ENCODE measurements at places on chromosomes 16 and 17. TPM values are rescaled to one million over a fixed set of nuclear protein-coding genes. Genes with fewer than 3 reads are reported as not detected.

DNA sequence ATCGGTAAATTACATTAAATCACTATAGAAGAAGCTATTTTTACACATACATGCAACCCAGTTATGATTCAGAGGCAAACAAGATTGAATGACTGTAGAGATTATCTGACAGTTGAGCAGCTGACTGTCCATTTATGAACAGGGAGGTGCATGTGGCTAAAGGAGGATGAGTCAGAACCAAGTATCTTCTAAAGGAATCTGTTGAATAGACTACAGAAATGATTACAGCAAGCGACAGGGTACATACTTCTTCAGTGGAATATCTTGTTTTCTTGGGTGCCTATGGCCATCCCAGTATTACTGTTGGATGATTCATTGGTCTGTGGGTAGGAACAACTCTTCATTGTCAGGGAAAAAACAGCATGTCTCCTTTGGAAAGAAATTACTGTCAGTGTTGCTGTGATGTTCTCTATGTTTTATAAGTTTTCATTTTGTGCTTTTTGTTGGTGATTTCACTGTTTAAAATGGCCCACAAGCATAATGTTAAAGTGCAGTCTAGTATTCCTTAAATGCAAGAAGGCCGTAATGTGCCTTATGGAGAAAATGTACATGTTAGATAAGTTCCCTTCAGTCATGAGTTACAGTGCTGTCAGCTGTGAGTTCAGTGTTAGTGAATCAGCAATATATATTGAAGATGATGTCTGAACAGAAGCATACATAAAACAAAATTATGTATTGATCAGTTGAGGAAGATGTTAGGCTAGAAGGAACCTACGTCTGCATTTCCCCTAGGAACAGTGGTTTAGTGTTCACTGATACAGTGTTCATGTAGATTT, 27.0 kb downstream of the CBFB start:
- peak; percentile 81 for DNase-seq

DNA sequence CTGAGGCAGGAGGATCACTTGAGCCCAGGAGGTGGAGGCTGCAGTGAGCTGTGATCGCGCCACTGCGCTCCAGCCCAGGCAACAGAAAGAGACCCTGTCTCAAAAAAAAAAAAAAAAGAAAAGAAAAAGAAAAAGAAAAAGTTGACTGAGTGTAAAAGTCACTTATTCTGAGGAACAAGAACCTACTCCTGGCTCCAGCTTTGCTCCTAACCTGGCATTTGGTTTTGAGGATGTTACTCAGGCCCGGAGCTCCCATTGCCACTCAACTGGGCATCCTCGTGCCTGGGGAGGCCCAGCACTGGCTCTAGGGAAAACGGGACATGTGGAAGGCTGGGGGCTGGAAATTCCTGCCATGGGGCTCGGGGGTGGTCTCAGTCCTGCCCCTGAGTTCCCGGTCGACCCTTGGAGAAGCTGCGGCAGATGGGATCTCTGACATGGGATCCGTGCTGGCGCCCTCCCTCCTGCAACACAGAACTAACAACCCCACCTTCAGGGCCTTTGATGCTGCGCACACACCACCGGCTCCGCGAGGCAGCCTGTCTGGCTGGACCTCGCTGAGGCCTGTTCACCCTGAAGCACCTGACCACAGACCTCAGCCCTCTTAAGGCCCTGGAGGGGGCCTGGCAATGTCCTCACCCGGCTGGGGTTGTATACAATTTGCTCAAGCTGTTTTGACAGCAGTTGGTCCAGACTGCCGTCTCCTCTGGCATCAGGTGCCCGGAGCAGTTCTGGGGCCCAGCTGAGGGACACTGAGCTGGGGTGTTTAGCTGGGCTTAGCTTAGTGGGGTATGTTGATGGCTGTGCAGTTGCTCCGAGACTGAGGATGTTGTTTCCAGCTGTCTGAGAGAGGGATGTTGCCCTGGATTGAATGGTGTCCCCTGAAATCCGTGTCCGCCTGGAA, 12.3 kb downstream of the CD7 start:
- DNase-seq: no peak

- DNase-seq: no peak
These were observed 297.5 kb downstream of the CA10 start for GRCh38 chr17:51860954-51861561.

DNA sequence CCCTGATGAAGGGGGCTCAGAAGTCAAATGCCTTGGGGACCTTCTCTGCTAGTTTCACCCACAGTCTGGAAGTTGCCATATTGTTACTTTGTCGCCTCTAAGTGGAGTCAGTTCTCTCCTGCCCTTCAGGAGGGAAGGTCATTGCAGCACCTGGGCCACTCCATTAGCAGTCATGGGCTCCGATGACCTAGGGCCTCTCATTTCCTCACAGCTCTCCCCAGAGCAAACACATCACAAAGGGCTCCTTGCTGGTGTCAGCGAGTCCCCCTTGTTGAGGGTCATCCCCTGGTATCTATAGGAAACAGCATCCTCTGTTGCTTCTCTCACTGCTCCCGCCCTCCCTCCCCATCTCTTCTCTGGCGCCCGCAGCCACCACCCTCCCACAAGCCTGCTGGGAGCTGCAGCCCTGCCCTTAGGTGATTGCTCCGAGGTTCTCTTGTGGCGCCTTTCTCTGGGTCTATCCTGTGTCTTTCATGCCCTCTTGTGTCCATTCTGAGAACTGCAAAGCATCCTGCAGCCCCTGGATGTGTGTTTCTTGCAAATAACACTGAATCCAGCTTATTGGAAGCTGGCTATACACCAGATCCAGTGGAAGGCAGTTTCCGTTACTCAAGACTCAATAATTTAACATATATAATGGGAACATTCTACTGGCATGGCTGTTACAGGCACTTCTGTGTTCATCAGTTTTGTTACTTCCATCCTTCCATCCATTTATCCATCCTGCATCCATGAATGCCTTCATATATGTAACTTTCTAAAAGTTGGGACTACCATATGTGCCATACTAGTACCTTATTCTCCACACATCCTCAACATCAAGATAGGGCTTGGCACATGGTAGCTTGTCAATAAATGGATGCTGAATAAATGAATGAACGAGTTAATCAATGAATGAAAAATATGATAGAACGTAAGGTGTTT, 21.2 kb downstream of the PDILT start:
- peak; percentile 61 for DNase-seq

GRCh38 chr16:86584071-86584685, 5.8 kb downstream of the FOXL1 start:
- DNase-seq: no peak

GRCh38 chr16:78641433-78641832, 542.0 kb downstream of the WWOX start:
- DNase-seq: no peak

DNA sequence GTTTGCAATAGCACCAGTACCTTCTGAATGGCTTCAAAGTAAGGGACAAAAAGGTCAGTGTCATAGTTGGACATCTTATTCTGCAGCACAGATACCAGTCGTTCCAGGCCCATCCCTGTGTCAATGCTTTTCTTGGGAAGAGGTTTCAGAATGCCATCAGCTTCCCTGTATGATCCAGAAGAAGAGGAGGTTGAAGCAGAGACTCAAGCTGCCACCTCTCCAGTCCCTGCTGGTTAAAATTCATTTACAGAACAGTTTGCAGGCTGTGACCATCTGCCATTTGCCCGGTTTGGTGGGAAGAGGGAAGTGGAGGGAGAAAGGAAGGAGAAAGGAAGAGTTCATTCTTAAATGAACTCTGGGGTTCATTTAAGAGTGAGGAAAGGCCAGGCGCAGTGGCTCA, 18.4 kb upstream of the EXOSC6 start:
- DNase-seq: no peak

DNA sequence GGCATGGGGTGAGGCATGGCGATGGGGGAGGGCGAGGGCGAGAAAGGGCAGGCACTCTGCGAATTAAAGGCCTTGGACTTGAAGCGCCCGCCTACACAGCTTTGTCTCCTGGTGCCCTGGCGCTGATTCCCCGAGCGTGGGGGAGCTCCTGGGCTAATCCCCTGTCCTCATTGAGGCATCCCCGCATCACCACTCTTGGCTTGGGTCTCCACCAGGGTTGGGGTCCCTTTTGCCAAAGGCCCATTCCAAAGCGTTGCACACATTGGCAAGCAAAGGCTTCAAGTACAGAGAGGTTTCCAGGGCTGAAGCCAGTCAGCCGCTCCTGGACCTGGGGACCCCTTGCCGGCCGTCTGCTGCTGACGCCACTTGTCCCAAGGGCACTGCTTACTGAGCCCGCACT, 8.0 kb downstream of the ZNF205 start:
- DNase-seq: no peak

DNA sequence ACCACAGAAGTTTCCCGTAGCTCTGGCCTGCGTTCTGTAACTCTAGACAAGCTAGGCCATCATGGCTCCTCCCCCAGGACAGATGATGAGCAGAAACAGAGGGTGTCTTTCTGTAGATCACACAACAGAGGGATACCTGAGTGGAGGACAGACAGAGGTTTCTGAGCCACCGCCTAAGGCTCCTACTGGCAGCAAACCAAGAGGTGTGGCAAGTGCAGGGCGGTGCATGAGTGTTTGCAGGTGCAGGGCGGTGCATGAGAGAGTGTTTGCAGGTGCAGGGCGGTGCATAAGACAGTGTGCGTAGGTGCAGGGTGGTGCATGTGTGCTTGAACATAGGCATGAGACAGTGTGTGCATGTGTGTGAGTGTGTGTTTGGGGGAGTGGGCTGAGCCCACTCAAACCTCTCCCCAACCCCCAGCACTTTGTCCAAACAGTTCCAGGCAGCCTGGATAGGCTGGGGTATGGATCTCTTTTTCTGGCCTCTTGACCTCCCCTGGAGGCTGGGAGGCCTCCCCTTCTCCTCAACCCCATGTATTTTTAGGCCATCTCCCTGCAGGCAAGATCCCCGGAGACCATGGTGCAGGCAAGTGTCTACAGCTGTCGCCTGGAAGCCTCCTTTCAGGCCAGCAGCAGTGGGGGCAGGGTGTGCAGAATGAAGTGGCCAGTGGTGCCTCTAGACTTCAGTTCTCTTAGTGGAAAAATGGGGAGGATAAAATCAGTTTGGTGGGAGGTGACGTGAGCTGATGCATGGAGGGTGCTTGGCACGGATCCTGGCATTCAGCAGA, 53.4 kb upstream of the CBX4 start:
- no peak for DNase-seq

DNA sequence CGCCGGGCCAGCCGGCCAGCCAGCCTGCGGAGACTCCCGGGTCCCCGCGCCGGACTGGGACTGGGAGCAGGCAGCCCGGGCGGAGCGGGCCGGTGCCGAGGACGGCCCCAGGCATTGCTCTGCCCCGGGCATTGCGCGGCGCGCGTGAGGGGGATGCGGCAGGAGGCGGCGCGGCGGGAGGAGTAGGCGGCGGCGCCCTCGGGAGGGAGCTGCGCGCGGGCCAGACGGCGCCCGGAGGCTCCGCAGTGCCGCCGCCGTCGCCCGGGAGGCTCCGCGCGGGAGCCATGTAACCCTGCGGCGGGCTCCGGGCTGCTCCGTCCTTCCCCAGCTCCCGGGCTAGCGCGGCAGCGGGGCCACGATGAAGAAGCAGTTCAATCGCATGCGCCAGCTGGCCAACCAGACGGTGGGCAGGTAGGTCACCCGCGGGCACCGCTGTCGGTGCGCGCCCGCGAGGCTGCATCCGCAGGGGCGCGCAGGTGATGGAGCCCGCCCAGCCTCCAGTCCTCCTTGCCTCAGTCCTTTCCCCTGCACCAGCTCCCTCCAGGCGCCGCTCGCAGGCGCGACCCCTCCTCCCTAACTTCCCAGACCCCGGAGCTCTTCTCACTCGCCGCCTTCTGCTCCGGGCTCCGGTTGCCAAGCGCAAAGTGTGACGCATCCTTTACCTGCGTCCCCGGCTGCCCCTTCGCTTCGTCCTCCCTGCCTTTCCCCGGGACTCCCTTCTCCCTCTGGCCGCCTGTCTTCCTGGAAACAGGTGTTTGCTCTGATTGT, at the start of gene ARHGAP44:
ARHGAP44 (plus strand) TSS at position 18 of the 768 bp plus-strand sequence; CDS start at position 359, 341 bp downstream.
- DNase-seq: no peak

DNA sequence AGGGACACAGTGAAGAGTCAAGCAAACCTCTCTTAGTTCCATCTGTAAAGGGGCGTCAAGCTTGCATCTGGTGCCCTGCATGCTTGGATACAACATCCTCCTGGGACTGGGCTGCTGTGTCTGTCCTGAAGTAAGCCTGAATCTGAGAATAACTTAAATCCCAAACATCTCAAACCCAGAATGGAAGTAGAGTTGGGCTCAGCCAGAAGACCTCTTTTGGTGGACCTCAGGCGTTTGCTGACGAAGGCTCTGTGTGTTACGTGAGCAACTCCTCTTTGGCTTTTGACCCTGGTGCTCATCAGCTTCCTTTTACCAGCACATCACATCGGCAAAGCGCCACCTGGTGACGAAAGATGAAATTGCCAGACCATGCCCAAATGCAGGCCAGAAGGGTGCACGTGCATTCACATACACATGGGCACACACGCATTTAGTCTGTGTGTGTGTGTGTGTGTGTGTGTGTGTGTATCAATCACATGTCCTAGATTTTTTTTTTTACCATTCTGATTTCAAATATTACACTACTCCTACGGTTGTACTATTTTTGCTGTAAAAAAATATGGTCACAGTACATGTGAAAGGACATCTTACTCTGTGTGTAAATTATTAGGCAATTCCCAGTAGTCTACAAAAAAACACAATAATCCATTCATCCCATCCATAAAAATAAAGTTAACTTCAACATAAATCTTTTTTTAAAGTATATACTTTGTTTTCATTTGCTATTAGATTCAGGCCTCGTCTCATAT, 41.1 kb upstream of the FOXJ1 start:
- peak; percentile 87 for DNase-seq

GRCh38 chr17:27595208-27595607, 35.8 kb upstream of the LGALS9 start:
- no peak for DNase-seq

GRCh38 chr17:34285286-34285792, at the start of gene CCL11:
Gene CCL11 (plus strand): TSS chr17:34285742. CDS start chr17:34285809, 67 bp downstream.
- DNase-seq: peak; percentile 26

DNA sequence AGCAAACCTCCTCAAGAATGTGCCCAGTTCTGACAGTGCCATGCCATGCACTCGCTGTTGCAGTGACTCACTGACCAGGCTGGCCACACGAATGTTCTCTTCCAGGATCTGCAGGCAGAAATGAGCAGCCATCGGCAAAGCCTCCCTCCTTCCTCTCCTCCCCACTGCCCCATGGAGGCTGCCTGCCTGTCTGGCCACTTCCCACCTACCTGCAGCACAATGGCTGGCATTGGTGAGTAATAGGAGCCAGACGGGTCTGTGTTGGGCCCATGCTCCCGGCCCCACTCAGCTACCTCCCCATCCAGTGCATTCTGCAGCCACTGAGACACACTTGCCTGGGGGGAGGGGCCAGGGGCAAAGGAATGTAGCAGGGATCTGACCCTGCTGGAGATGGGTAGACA, 2.8 kb upstream of the MATCAP1 start:
- no peak for DNase-seq

- DNase-seq: no peak
These were observed 6.8 kb downstream of the LDHD start for GRCh38 chr16:75109732-75110243.

OR3A3 gene
- not detected for total RNA-seq

THUMPD1 gene
- 58.2 TPM for total RNA-seq

CHD9NB gene
- total RNA-seq: 2.3 TPM

ATP1B2 gene
- not detected for total RNA-seq

CCNF gene
- 2.2 TPM for total RNA-seq

Measured in fibroblast of the aortic adventitia (primary cell).